ENCODE measurements at places on chromosomes 4 and X.

GRCh38 chr4:15506464-15506863, 36.8 kb downstream of the CC2D2A start:
- DNase-seq, result no peak

DNA sequence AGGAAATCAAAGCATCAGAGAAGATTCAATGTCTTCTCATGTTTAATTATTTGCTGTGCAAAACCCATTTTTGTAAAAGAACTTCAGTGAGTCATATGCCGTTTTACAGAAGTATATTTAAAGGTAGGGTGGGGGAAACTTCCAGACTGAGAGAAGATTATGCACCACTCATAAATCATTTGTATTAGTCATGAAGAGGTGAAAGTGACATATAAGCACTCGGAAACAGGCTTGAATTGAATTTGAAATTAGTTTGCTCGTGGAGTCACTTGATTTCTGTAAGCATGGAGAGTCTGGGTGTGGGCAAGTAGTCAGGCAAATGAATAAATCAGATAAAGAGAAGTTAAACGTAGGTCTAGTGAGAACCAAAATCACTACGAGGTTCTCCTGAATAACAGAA, 335.1 kb downstream of the ANK2 start:
- DNase-seq, result no peak

- no peak for DNase-seq
Measured at GRCh38 chrX:37662181-37662580, 23.4 kb upstream of the XK start.

GRCh38 chr4:8706216-8707044, 113.9 kb downstream of the CPZ start:
- no peak for DNase-seq

GRCh38 chr4:100348473-100348872, 158.2 kb upstream of the DDIT4L start:
- no peak for DNase-seq

DNA sequence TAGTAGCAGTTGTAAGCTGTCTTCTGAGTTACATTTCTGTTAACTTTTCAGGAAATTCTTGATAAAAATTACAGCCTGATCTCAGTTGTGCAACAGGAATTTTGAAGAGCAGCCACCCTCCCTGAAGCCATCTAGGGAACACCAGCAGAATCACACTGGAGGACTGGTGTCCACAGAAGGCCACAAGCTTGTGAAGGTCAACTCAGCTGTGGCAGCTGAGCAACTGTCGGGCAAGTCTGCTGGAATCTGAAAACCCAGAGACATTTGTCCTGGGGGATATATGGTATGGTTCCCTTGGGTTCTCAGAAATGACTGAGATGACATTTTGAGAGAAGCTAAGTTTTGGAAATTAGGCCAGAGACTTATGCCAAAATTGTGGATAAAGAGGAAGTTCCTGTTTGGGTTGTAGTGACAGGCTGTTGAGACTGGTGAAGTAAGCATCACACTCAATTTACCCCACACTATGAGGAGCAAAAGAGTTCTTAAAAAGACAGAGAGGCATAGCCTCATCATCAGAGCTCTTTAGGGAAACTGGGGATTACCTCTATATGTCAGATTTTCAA, 78.1 kb upstream of the TNIP3 start:
- no peak for DNase-seq
